ENCODE measurements at places on chromosomes 3 and 15.

DNA sequence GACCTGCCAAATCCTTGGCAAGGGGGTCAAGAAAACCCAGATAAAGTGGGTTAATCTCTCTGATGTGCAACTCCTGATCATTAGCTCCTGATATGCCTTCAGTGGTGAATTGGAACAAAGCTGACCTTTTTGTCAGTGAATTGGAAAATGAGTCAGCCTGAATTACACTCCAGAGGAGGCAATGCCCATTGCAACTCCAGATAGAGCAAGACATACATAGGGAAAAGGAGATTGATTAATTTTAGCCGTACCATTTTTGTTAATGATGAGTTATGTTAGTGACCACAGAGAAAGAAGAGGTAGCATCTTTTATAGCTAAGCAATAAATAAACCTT lies 195.2 kb upstream of the CADPS start:
- DNase-seq: no peak

DNA sequence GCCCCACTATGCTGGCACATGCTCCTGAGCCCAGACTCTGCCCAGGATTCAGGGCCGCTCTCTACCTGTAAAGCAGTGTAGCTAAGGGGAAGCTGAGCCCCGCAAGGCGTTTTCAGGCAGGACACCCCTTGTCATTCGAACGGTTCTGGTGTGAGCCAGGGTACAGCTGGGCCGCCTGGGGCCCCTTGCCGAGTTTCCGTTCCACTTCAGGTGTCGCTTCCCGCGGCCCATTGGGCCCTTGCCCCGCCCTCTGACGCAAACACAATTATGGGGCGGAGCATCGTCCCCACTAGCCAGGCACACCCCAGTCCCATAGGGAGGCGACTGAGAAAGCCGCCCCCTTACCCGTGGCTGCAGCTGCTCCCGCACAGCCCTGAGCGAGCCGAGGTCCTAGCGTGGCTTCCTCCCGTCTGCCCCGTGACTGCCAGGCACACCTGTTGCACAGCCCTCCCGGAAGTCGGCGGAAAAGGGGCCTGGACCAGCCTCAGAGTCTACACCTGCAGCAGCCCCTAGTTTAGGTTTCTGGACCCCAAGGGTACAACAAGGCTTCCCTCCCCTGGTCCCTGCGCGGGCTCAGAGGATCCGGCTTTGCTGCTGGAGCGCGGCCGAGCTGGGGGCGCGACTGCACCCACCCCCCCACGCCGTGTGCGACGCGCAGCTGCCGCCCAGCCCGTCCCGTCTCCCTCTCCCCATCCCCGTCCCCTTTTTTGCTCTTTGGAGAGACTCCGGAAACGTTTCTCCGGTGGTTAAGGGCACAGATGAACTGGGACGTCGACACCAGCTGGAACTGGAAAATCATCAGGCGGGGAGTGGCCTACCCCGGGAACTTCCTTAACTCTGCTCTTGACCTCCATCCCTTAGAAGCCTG lies at the start of gene PLSCR2:
PLSCR2 (minus strand) TSS at position 412 of the 868 bp plus-strand sequence. CDS start 9,657 bp downstream, outside the sequence.
- DNase-seq: peak; percentile 35

- DNase-seq: no peak
Measured at GRCh38 chr3:130393594-130393993, 48.1 kb downstream of the COL6A5 start.

GRCh38 chr3:190621927-190622326 lies 108.0 kb downstream of the IL1RAP start:
- DNase-seq: no peak

DNA sequence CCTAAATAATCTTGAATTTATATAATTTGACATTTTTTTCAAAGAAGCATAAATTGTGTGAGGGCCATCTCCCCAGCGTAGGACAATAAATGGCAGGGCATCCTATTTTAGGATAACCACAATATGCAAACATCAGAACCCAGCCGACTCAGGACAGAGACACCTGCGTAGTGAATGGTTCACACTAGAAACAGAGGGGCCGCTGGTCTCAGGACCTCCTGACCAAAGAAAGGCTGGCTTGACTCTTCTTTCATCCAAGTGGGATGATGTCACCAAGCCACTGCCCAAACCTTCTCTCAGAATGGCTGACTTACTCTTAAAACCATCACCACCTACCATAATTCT lies 162.1 kb downstream of the FOXP1 start:
- no peak for DNase-seq

- DNase-seq: no peak
Measured at GRCh38 chr15:25801586-25802284, 61.4 kb downstream of the ATP10A start.

- no peak for DNase-seq
Measured at GRCh38 chr3:44902628-44903027, 28.2 kb downstream of the TGM4 start.

GRCh38 chr15:78090422-78091063 lies 1.8 kb upstream of the SH2D7 start:
- DNase-seq: no peak
